ENCODE measurements at places on chromosomes 6 and 20. TPM values are rescaled to one million over a fixed set of nuclear protein-coding genes. Genes with fewer than 3 reads are reported as not detected.

SPATA25 gene
- total RNA-seq: 0.72 TPM

ADGRF5 gene
- total RNA-seq: not detected

OPRL1 gene
- total RNA-seq: 0.15 TPM

- no peak for DNase-seq
These were observed 155.4 kb downstream of the NRN1 start for GRCh38 chr6:5851261-5851757.

DNA sequence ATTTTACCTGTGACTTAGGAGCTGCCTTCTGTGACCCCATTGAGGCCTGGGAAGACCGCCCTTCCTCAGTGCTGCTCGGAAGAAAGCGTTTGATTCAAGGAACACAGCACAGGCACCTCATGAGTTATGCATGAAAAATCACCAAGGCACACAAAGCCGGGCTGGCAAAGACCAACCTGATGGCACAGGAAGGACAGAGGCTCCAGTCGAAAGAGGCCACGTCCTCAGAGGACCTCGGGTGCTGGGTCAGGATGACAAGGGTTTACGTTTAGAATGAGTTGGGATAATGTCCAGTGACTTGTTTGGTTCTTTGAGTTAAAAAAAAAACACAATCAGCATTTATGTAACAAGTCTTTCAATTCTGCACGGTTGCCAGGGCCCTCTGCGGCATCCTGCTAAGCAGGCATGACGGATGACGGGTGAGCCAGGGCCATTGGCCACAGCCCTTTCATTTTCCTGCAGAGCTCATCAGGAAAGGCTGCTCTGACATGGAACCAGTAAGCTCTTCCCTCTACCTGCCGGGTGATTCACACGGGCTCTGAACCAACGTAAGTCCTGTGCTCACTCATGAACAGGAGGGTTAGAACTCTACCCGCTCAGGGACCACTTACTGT lies 112.8 kb downstream of the DACT2 start:
- no peak for DNase-seq

- peak; percentile 14 for DNase-seq
These were observed 64.3 kb upstream of the SIRPG start for GRCh38 chr20:1721687-1722512.

All from MCF 10A (cell line).